ENCODE measurements at places on chromosomes 7 and 10.

DNA sequence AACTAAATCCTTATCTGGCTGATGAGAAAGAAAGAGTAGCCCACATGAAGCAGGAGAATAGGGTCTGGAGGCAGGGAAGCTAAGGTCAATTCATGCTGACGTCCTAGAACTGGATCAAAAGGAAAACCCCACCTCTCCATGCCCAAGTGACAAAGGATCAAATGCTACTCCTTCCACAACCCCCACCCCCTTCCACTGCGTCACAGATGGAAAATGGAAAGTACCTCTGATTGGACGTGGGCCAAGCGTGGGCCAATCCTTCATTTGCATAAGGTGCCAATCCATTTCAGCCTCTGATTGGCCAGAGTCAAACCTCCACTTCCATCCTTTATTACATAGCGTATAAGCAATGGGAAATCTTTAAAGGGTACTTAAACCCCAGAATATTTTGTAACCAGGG lies 431.3 kb upstream of the ETV1 start:
- DNase-seq, result no peak

GRCh38 chr10:67763499-67764011 lies 67.6 kb upstream of the CTNNA3 start:
- peak; percentile 81 for DNase-seq

GRCh38 chr7:151235091-151235787 lies 3.0 kb downstream of the CHPF2 start:
- no peak for DNase-seq

DNA sequence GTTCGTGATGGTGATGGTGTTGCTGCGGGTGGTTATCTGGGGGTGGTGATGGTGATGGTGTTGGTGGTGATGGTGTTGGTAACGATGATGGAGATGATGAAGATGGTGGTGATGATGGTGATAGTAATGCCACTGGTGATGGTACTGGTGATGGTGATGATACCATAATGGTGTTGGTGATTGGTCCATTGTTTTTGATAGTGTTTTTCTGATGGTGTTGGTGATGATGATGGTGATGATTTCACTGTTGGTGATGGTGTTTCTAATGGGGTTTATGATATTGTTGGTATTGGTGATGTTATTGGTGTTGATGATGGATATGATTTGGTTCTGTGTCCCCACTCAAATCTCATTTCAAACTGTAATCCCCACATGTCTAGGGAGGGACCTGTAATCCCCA lies 51.7 kb upstream of the PITRM1 start:
- no peak for DNase-seq

DNA sequence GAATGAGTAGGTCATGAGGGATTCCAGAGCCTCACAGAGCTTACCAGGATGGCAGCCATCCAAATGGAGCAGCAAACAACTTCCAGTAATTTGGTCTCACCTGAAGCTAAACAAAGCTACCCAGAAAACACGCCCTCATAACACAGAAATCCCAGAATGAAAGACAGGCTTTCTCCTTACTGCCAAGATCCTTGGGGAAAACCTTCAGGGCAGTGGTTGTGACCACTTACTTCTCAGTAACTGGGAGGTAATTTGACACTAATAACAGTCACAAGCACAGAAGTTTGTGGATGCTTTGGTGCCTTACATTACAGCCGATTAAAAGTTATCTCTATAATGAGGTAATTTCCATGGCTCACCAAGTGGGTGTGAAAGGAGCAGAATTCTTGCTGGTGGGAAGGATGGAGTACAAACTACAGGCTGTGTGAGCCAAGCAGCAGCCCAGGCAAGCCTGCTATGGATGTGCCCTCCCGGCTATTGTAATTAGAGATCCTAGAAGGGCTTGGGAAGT lies 10.4 kb downstream of the WDR91 start:
- no peak for DNase-seq

DNA sequence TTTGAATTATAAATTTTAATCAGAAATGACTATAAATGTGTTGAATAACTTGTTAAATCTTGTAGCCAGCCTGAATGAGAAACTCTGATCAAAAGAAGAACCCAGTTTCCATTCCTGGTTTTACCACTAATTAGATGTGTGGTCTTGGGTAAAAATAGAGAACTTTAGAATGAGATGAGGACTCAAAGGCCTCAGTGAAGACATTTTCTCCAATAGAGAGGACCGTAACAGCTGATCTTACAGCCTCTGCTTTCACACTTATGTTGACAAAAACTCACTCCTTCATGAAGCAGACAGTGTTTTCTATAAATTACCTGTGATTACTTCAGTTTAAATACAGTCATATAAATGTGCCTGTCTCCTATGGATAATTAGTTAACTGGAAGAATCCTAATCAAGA lies 200.1 kb upstream of the MEOX2 start:
- no peak for DNase-seq

- peak; percentile 42 for DNase-seq
Measured at GRCh38 chr7:134778941-134779740, at the start of gene CALD1. TSS of gene CALD1 (plus strand) at chr7:134779634. CDS start at chr7:134867734, 88,100 bp downstream.

- peak; percentile 31 for DNase-seq
Measured at GRCh38 chr10:132363921-132364593, 32.1 kb downstream of the LRRC27 start.

GRCh38 chr7:13032084-13032483 lies 344.7 kb downstream of the ARL4A start:
- no peak for DNase-seq

GRCh38 chr7:18356191-18356645 lies 139.3 kb upstream of the HDAC9 start:
- DNase-seq, result peak; percentile 37

GRCh38 chr7:142362349-142362748 lies 104.5 kb upstream of the PRSS58 start:
- DNase-seq, result no peak

GRCh38 chr10:94288361-94289101 lies 74.2 kb downstream of the NOC3L start:
- DNase-seq, result no peak

DNA sequence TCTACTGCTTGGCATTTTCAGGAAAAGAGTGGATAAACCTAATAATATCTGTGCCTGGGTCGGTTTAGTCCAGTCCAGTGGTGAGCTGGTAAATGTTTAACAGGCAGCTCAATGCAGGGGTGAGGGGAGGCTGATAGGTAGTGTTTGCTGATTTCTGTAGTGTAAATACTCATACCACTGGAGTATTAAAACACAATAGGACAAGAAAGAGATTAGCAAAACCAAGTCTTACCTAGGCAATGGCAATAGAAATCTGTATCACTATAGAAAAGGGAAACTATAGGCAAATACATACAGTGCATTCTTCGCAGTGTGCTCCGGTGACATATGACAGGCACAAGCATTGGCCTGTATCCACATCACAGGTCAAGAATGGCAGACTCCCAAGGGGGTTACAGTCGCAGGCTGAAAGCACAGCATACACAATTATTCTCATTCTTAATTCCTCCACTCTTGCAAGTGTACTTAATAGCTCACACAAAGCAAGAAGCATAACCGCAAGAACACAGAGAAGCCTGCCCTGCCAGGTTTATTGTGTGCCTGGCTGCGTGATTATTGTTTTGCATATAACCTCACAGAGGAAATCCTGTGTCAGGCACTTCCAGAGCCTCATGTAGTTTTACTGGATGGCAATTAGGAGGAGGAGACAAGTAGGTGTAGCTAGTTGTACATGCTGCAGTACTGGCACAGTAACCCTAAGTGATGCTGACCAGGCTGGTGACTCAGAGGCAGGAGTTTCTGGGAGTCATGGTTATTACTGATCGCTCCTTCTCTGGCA lies 35.0 kb downstream of the LAMB4 start:
- peak; percentile 51 for DNase-seq

GRCh38 chr10:49484486-49485235 lies 54.3 kb downstream of the ERCC6 start:
- no peak for DNase-seq

- no peak for DNase-seq
Measured at GRCh38 chr7:28207486-28208158, 27.0 kb upstream of the JAZF1 start.

DNA sequence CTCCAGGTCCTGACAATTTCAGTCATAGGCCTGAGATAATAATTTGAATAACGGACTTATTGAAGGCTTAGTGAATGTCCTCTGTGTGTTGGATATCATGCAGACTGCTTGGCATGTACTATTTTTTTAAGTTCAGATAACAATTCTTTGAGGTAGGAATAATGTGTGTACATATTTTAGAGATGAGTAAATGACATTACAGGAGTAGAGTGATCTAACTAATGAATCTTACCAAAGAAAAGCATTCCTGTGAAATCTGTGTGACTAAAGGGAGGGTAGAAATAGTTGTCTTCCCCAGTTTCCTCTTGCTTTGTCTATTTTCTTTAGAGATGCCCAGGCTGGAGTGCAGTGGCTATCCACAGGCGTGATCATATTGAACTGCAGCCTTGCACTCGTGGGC lies 391.8 kb upstream of the ETV1 start:
- no peak for DNase-seq

DNA sequence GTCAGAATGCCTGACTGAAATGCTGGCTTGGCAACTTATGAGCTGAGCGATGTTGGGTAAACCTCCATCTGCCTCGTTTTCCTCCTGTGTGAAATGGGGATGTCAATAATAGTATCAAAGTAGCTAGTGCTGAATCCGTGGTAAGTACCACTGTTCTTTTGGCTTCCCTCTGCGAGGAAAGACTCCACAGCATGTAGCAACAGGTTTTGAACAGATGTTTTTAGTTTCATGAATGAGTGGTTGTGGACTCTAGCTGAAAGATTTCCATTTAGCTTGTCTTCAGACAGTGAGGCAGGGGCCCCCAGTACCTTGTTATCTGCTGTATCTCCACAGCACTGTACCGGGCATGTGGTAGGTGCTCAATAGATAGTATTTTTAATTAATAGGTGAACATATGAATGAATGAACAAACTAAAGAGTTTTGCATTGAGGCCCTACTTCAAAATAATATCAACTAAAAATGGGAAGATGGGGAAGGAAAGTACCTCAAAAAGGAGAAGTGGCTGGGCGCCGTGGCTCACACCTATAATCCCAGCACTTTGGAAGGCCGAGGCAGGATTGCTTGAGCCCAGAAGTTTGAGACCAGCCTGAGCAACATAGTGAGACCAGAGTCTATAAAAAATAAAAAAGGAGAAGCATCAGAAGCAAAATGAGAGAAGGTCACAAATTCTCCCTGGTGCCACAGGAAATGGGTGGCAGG lies 5.6 kb upstream of the DLG5 start:
- DNase-seq, result no peak

- no peak for DNase-seq
Measured at GRCh38 chr7:22712999-22713398, 14.0 kb upstream of the IL6 start.

DNA sequence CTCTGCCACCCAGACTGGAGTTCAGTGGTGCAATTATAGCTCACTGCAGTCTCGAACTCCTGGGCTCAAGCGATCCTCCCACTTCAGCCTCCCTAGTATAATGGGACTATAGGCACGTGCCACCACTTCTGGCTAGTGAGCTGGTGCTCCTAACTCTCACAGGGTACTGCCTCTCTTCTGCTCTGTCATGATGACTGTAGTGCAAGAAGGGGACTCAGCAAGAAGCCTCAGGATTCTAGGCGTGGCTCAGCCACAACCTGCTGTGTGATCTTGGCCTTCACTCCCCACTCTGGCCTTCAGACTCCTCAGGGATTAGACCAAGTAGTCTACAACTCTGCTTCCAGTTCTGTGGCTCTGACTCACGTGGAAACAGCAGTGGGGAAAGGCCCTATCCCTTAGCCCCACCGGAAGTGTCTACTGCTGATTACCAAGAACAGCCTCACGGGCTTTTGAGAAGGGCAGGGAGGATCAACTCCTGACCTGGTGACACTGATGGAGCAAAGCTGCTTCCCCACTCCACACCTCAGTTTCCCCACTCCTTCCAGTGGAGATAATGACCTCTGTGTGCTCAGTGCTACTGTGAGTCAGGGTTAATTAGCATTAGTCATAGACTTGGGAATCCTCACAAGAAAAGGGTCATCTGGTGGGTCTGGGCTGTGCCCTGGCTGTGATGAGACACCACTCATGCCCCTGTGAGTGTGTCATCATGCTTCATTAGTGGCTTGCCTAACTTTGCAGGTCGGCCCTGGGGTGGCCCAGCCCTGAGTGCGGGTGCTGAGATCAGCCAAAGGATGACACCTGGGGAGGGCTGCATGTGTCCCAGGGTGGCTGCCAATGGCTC lies 41.1 kb downstream of the ZC3HC1 start:
- no peak for DNase-seq

DNA sequence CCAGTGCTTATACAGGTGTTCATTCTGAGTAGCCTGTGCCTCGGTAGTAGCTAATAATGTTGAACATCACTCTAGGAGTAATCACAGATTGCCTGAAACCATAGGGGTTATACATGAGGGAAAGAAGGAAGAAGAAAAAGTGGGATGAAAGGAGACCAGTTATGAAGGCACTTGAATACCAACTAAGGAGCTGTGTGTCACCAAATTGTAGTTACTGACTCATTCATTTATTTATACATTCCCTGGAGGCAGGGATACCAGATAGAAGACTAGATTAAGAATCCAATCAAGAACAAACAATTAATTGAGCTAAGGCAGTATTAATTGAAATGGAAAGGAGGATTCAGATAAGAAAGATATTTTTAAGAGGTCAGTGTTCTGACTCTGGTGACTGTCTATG lies 129.6 kb upstream of the PRPS1L1 start:
- DNase-seq, result no peak

DNA sequence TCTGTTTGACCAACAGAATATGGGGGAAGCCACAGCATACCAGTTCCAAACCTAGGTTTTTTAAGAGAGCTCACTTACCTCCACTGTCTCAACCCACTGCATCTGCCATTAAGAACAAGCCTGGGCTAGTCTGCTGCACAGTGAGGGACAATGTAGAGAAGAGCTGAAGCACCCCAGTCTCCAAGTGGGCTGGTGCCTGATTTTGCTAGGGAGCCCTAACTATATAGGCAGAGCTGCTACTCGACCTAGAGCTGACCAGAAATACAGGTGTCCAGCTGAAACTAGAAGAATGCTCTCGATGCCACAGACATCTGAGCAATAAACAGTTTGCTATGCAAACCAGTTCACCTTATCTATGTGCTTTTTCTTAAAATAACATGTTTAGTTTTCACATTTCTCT lies 106.9 kb upstream of the BET1 start:
- no peak for DNase-seq

DNA sequence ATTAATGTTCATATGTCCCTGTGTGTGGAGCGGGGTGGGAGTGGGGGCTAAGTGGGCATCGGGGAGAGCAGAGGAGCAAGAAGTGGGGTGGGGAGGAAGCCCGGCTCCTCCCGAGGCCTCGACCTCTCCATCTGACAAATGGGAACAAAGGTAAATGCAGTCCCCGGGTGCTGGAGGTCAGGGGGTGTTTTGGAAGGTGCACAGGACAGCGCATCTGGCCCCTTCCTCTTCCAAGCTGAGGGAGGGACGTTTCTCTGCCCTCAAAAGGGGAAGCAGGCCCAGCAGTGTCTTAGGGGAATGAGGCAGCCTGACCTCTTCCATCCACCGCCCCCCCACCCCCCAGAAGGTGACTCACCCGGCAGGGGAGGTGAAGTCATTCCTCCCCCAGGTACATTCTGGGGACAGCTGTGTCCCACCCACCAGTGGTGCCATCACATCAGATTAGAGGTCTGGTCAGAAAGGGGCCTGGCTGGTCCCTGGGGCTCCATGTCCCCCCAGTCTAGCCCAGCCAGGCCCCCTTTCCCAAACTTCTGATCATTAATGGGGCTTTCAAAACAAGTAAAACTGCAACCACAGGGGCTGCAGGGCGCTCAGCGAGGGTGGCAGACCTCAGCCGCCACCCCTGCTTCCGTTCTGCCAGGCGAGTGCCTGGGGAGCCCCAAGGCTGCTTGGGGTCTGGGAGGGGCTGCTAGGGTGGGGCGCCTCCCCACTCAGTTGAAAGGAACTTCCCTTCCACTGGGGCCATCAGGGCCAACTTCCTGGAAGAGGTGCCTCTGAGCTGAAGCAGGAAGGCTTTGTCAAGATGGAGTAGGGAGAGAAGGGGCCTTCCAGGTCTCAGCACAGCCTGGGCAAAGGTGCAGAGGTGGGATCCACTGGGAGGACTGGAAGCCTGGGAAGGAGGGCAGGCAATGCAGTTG lies 10.8 kb downstream of the LFNG start:
- DNase-seq, result no peak

Measured in NCI-H82 (cell line).